Cardiac muscle cell (in vitro differentiated cells and primary cell): ENCODE measurements at places on chromosomes 1 and 21. TPM values are rescaled to one million over a fixed set of nuclear protein-coding genes. Genes with fewer than 3 reads are reported as not detected.

TPTE gene
- polyA plus RNA-seq, result not detected in 2 replicates

CD1D gene
- polyA plus RNA-seq, result 6.3 and 8.2 TPM in 2 replicates

PLK3 gene
- 6.3 and 12.4 TPM in 2 replicates for polyA plus RNA-seq

NGF gene
- 1.00 TPM in 1 of 2 replicates, not detected in the other for polyA plus RNA-seq

INKA2 gene
- polyA plus RNA-seq, result 4.5 and 7.2 TPM in 2 replicates

VTCN1 gene
- polyA plus RNA-seq, result 0.70 TPM in 2 replicates

NMNAT2 gene
- polyA plus RNA-seq, result not detected in 2 replicates

CLDN17 gene
- not detected in 2 replicates for polyA plus RNA-seq

PCSK9 gene
- 2.4 TPM in 1 of 2 replicates, not detected in the other for polyA plus RNA-seq

OVAAL gene
- 0.91 and 2.5 TPM in 2 replicates for polyA plus RNA-seq

KIAA0040 gene
- 1.4 and 2.4 TPM in 2 replicates for polyA plus RNA-seq

OR2L3 gene
- not detected in 2 replicates for polyA plus RNA-seq

ZMPSTE24 gene
- polyA plus RNA-seq, result 9.8 and 24.0 TPM in 2 replicates
